NCI-H2029 treated with DMSO at 0.1 percent for 48 hours (cell line): ENCODE measurements at places on chromosomes 13 and 19.
A peak's percentile ranks its signal among the peaks of the same experiment; 100 is the strongest.

GRCh38 chr19:41936961-41937360 lies 8.7 kb upstream of the ERFL start:
- DNase-seq = no peak

- no peak for DNase-seq
Observed at GRCh38 chr19:41912899-41913537, 15.2 kb downstream of the ERFL start.

- DNase-seq = no peak
Observed at GRCh38 chr19:49247676-49248075, 77.3 kb downstream of the SLC6A16 start.

- DNase-seq = no peak
Observed at GRCh38 chr13:64028551-64028950, 2612.9 kb upstream of the PCDH20 start.

- DNase-seq = no peak
Observed at GRCh38 chr13:65763811-65764210, 1466.3 kb downstream of the PCDH9 start.

- no peak for DNase-seq
Observed at GRCh38 chr19:19661141-19661674, 2.3 kb downstream of the ATP13A1 start.

- DNase-seq = no peak
Observed at GRCh38 chr19:45667620-45668341, at the start of gene GIPR. GIPR (plus strand) TSS chr19:45668221; CDS start chr19:45669521, 1,300 bp downstream.

DNA sequence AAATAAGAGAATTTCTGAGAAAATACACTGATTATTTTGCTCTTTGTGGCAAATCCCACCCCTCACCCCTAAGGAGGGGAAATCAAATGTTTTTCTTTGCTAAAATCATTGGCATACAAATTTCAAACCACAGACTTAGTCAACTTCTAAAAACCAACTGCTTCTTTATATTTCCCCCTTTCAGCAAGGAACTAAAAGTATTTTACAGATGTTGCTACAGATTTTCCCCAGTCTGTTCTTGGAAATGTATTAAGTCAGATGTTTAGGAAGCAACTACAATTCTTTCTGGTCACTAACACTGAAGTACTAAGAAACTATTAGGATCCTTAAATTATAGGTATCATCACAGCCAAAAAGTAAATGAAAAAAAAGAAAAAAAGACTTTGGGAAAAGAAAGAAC lies 6.9 kb downstream of the MTMR6 start:
- DNase-seq = no peak

DNA sequence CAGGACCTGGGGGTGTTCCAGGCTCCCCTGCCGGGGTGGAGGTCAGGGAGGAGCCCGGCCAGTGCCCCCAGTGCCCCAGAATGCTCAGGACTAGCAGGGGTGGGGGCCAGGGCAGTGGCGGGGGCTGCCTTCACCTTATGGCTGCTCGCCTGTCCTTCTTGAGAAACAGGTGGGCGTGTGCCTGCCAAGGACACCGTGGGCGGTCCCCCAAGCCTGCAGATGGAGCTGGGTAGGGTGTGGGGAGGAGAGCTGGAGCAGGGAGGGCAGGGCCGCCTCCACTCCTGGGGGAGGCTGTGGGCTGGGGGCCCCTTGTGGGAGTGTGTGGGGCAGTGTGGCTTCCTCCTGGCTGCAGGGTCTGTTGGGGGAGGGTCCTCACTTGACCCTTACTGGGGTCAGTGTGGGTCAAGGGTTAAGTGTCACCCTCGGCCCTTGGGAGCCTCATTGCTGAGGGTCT lies 160.1 kb downstream of the KDM4B start:
- no peak for DNase-seq

GRCh38 chr13:106284358-106284757 lies 251.1 kb downstream of the EFNB2 start:
- no peak for DNase-seq

DNA sequence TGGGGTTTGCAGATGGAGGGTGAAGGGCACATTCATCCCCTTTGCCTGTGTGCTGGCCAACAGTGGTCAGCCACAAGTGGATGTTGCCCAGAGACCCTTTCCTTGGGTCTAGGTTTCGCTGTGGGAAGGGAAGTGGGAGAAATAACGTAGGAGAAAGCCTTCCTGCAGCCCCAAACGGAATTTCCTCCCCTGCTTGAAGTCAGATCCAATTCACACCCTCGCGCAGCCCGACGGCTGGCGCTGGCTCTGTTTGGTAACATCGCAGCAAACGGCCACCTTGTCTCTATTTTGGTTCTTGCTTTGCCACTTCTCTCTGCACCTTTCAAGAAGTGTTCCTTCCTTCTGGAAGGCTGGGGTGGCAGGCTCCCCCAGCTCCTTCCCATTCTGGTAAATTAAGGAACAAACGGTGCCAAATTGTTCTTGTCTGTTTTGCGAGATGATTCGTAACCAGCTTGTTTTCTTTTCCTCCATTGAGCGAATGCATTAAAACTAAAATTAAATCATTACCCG lies 45.4 kb downstream of the CHST8 start:
- no peak for DNase-seq

GRCh38 chr13:98939660-98940191 lies 38.1 kb downstream of the DOCK9 start:
- DNase-seq = no peak

DNA sequence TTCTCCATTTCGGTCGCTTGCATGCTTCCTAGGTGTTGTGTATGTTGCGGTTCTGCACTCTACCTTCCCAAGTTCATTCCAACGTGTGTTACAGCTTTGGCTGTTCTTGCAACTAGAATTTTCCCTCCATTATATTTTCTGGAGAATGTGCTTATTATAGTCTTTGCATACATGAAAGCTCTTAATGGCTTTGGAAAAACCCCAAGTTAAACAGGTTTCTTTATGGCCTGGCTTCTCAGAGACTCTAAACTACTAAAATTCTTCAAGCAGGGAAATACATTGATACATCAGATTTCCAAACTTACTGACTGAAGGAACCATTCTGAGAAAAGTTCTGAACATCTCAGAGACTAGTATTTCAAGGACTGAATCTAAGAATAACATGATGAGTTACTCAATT lies 11.9 kb downstream of the MIPEP start:
- no peak for DNase-seq

GRCh38 chr19:49400029-49400428 lies 12.0 kb downstream of the KASH5 start:
- DNase-seq = no peak

DNA sequence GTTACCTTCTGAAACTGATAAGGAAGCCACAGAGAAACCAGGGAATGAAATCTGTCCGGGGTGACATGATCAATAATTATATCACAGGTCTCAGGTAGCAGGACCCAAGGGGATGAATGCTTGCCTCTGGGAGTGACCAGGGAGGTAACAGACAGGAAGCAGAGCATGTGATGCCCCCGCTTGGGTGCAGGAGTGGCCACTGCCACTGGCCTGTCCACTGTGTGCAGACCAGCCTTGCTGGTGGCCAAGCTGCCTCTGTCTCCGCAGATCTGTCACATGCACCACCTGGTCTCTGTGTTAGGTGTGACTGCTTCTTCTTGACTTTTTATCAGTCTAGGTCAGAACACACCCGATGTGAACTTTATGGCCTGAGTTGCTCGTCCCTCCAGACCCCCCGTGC lies 71.8 kb downstream of the PEPD start:
- DNase-seq = no peak

GRCh38 chr19:47322058-47322457 lies 9.9 kb upstream of the C5AR2 start:
- no peak for DNase-seq

- no peak for DNase-seq
Observed at GRCh38 chr19:16433986-16434385, 37.8 kb downstream of the EPS15L1 start.

- no peak for DNase-seq
Observed at GRCh38 chr13:112898621-112899280, 70.3 kb upstream of the MCF2L start.

DNA sequence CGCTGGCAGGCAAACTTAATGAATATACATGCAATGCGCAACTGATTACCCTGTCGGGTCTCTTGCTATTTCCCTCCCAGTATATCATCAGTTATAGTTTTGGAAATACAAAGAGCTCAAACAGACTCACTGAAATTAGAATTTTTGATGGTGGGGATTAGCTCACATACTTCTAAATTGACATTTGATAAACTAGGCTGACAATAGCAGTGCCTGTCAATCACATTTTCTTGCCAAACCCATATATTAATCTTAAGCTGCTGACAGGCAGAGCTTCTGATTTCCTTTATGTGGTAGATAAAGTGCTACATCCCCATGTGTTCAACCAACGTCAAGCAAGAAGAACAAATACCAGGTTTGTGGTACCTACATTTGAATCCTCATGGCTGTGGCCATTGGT lies 241.6 kb downstream of the DNAJC15 start:
- DNase-seq = no peak

GRCh38 chr19:33621811-33622504 lies at the start of gene CHST8:
CHST8 (plus strand) TSS chr19:33621953; CDS start chr19:33689262, 67,309 bp downstream.
- no peak for DNase-seq

GRCh38 chr13:27359199-27359821 lies 65.1 kb upstream of the GTF3A start:
- DNase-seq = peak; percentile 21

DNA sequence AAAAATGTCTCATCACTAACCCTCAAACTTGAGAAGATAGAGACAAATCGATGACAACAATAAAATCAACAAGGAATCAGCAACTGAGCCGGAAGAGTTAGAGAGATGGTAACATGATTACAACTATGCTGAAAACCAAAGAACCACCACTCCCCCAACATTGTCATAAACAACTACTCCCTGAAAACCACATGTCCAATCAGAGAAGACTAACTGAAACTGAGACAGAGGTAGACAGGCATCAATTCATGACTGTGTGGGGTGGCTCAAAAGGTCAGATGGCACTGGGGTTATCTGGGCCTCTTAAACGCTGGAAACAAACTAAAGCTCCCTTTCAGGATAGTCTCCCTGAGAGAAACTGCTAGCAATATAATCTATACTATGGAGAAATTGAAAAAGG lies 488.8 kb downstream of the KCTD12 start:
- no peak for DNase-seq

GRCh38 chr13:101930331-101930730 lies 471.5 kb downstream of the FGF14 start:
- DNase-seq = no peak

DNA sequence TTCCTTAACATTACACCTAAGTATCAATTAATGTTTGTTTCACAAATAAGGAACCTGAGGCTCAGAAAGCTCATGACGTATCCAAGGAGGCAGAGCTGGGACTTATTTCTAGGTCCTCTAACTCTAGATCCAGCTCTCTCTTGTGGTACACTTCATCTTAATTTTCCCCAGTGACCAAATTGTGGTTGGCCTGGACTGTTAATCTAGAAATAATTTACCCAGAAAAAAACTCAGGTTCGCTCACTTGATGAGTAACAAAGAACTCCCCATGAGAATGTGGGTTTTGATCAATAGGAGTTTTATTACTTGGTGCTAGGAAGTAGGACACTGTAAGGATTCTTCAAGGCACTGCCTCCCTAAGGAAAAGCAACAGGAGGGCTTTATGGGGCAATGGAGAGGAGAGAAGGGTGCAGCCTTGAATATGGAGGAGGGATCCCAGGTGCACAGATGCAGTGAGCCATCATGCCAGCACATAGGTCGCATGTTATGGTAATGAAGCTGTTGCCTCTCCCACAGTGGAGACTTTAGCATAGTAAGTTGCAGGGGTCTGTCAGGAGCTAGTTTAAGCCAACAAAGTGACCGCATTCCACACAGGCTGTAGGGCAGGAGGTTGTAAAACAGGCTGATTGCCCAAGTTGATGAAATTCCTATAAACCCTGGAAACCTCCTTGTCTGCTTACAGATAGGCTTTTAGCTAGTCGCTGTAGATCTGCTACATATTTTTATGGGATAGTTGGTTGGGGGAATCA lies 14.7 kb downstream of the RAP2A start:
- no peak for DNase-seq

DNA sequence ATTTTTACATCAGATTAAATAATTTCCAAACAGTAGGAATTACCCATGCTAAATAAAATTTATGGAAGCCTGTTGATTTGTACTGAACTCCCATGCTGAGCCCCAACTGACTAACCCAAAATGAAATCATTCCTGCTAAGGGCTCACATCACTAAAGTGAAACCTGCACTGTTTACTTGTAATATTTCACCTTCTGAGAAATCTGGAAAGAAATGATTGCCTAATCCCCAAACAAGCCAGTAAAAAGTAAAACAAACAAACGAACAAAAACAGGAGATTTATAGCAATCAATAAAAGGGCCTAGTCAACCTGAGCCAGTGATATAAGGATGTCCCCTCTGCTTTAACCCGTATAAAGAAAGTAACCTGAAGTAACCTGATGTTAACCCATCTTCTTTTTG lies 1599.8 kb downstream of the OLFM4 start:
- no peak for DNase-seq

DNA sequence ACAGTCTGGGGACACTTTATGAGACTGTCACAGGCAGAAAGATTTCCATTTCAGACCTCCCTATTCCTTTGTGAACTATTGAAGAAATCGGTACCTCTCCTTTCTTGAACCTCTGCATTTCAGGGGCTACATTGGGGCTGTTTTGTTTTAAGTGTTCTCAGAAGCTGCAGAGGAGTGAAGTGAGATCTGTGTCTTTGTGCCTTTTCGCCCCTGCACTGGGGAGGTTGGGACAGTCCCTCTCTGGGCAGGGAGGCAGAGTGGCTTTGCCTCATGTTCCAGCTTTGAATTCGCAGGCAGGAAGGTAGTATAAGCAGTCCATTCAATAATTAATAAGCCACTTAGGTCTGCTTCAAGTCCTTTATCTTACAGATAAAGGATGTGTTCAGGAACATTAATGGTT lies 9.5 kb upstream of the AMER2 start:
- no peak for DNase-seq

DNA sequence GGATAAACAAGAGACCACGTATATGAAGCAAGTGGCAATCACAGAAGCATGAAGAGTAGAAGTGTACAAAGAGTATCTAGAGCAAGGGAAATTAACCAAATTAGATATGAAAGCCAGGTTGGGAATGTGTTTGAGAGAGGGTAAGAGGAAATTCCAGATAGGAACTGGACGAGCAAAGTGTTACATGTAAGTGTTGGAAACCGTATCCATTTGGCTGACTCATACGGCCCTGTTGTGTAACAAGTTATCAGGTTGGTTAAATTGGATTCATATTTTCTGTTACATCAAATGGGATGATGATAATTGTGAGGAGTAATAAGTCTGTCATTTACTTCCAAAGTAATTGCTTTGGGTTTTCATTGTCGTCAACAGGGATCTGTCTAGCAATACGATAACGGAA lies 46.7 kb downstream of the RXFP2 start:
- DNase-seq = no peak

DNA sequence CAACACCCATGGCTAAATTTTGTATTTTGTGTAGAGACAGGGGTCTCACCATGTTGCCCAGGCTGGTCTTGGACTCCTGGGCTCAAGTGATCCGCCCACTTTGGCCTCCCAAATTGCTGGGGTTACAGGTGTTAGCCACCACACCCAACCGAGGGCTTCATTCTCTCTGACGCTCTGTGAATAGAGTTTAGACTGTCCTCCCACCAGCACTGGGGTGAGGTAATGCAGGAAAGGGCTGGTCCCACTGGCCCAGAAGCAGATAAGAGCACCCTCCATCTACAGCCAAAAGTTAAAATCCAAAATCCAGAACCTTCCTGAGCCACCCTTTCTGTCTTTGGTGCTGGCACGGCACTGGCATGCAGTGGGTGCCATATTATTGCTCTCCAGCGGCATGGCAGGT lies 31.8 kb upstream of the HOMER3 start:
- DNase-seq = no peak

- no peak for DNase-seq
Observed at GRCh38 chr13:112973577-112973951, 4.5 kb downstream of the MCF2L start.
